ENCODE measurements at places on chromosomes 11 and 22.

DNA sequence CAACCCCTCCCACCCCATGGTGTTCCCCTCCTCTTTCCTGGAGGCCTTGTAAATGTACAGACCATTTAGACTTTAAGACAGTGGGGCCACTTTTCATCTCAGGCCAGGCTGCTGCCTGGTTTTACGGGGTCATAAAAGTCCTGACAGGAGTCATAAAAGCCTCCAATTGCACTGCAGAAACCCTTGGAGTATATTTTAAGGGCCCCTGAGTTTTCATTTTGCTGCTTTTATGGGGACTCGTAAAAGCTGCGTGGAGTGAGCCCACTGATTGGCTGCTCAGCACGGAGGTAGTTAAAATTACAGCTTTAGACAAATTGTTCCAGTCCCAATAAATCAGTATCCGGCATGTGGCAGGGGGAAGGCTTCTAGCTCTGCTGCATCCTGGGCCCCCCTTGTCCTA, 627.6 kb downstream of the NTM start:
- DNase-seq: no peak

DNA sequence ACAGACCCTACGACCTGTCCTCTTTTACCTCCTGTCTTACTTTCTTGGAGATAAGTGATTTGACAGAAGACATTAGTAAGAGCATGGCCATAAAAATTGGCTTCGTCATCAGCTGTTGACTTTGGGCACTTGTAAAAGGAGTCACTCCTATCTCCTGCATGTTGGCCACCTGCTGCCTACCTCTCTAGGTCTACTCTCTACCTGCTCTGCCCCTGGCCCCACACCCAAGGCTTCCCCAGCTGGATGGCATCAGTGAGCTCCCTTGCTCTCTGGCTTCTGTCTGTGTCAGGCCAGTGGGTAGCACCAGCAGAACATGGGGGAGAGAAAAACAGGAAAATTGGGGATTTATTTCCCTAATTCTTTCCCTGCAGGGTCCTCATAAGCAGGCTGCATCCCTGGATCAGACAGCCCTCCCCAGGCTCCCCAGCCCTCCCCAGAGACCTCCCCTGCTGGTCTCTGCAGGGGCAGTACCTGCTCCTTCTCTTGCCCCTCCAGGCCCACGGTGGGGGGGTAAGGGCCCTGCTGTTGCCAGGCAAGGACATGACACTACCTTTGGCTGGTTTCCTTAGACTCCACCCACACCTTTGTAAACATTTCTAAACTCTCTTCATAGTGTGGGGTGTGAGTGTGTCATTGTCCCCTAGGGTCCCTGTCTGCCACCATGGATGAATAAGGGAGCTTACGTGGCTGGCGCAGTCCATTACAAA, 157.0 kb upstream of the NECTIN1 start:
- DNase-seq: no peak

GRCh38 chr11:30326906-30327305, 4.0 kb downstream of the ARL14EP start:
- DNase-seq: no peak

- no peak for DNase-seq
Measured at GRCh38 chr11:117979481-117980211, 6.5 kb upstream of the IL10RA start.

DNA sequence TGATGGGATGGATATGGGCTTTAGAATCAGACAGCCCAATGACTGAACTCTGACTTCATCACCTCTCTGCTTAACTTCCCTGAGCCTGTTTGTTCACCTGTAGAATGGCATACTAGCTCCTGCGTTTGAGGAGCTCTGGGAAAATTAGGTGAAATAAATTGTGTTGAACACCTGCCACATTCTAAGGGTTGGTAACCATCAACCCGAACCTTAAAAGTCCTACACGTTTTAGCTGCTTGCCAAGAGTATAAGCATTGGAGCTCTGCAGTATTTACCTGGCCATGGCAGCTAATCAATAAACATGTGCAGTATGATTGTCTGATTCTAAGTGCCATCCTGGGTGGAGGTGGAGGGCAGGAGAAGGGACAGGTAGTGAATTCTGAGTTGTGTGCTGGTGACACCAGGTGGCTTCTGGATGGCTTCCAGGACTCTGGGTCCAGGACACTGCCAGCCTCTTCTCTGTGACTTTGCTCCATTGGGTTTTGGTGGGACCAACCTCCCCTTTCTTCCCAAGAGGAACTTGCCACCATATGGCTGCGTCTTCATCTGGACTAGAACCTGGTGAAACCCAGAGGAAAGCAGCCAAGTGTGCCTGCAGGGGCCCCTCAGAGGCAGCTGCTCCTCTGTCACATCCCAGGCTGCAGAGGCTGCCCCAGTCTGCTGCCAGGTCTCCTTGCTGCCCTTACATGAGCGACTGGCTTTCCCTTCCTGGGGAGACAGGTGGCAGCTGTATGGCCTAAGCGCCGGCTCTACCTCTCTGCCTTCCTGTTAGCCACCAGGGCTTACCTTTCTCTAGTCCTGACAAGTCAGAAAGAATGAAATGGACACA, 85.6 kb downstream of the CACNG2 start:
- no peak for DNase-seq

All from stimulated activated CD8-positive, alpha-beta memory T cell treated with anti-CD3 and anti-CD28 coated beads, Interleukin-15, amount 100 ng/mL, for 48 hours (primary cell).